ENCODE measurements at places on chromosomes 5 and 9. TPM values are rescaled to one million over a fixed set of nuclear protein-coding genes. Genes with fewer than 3 reads are reported as not detected.

DNA sequence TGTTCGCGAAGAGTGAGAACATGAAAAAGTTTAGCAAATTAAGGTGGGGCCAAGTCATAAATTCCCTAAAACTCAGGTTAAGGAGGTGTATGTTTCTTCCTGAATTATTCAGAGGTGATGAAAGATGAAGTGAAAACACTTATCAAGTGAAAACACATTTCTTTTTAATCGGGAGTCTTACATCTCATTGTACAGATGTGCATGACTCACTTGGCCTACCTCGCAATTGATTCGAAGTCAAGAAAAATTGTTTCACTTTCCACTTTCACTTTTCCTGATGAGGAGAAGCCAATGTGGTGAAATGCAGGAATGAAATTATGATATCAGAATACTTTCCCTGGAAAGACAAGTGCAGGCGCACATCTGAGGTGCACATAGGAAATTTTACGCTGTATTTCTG is 78.7 kb downstream of the SLC25A46 start:
- peak; percentile 40 for DNase-seq

GRCh38 chr5:138600446-138600845 is 25.2 kb upstream of the HSPA9 start:
- DNase-seq, result no peak

- no peak for DNase-seq
Observed at GRCh38 chr9:37998881-37999587, 70.0 kb downstream of the SHB start.

DNA sequence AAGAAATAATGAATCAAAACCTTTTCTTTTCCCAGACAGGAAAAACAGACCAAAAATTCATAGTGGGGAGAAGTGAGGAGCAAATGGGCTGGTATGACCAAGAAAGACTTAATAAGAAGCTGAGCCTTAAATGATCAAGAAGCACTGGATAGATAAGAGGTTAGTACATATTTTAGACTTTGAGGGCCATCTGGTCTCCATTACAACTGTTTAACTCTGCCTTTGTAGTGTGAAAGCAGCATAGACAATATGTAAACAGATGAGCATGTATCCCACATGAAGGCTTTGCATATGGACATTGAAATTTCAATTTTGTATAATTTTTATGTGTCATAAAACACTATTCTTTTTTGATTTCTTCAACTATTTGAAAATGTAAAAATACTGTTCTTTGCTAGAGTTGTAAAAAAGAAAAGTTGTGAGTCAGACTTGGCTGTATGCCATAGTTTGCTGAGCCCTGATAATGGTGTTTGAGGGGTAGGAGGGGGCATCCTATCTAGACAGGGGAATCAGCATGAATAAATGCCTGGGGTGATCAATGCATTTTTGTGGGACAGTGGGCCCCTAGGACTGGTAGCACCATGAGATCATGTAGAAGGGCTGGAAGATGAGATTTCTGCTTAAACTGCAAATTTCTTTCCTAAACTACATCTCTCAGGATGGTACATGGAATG is 91.8 kb upstream of the GPR151 start:
- no peak for DNase-seq

- no peak for DNase-seq
Observed at GRCh38 chr5:57072218-57072892, 101.5 kb upstream of the GPBP1 start.

- peak; percentile 91 for DNase-seq
Observed at GRCh38 chr5:73938280-73938937, 312.4 kb downstream of the ARHGEF28 start.

GRCh38 chr5:75281716-75282465 is 45.2 kb upstream of the ANKRD31 start:
- no peak for DNase-seq

DNA sequence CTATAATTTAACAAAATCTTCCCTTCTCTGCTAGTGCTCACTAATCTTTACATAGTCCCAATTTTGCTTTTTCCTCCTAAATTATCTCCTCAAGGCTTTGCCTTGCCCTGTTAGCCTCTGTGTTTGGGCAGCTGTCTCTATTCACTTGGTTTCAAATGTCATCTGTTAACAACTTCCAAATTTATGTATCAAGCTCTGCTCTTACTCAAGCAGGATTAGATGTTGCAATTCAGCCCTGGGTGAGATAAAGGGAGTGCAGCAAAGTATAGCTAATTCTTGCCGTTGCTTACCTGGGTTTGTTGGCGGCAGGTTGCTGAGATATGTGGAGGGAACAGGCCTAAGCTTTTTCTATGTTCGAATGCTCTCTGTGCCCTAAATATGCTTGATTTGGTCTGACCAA is 483.8 kb downstream of the DMAC1 start:
- no peak for DNase-seq

- no peak for DNase-seq
Observed at GRCh38 chr9:123478967-123479602, 123.1 kb downstream of the CRB2 start.

GRCh38 chr9:131835151-131835910 is 95.5 kb upstream of the RAPGEF1 start:
- peak; percentile 58 for DNase-seq

DNA sequence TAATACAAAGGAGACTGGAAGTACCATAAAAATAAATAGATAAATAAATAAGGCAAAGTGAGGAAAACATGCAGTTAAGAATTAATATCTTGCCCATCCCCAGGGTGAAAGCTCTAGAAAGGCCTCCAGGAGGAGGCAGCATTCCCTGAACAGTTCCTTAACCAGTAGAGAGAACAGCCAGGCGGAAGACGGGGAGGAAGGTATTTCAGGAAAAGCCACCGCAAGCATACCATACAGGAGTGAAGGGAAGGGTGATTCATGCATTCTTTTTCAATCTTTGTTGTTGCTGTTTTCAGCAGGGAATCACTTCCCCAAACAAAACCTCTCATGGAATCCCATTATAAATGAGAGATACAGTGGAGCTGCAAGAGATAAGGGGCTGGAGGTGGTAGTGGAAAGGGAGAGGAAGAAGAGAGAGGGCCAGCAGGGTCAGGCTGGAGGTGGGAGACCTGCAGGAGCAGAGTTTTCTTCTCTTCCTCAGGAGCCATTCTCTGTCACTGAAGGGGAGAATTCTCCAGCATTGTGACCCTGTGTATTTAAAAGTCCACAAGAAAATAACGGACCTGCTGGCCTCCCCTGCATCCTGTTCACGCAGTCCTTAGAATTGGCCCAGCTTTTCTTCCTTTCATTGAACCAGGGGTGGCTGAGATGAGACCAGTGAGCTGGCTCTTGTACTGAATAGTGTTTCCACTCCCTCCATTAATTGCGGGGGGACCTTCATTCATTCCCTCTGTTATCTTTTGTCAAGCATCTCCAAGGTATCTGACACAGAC is 255.9 kb downstream of the FAM114A2 start:
- DNase-seq, result no peak

DNA sequence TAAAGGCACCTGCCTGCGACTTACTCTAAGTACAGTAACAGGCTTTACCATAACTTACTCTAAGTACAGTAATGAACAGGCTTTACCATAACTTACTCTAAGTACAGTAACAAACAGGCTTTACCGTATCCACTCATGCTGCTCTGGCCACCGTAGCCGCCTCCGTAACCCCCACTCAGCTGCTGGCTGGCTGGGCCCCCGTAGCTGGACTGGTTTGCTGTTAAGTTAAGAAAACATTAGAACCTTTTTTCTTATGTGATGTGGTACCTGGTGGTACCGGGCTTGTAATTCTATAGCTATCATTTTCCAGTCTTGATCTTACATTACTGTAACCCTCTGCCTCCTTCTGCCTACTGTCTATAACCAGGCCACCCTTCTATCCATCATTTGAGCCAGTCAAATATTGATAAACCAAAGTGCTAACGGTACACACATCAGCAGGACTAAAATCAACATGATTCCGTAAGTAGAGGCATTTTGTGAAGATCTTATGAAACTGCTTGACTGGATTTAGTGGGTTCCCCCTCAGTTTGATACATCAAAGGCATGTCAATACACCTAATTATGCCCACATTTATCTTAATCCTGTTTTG is 7.4 kb downstream of the HNRNPH1 start:
- DNase-seq, result no peak

GRCh38 chr9:21611891-21612290 is 129.8 kb upstream of the IFNE start:
- DNase-seq, result no peak

DNA sequence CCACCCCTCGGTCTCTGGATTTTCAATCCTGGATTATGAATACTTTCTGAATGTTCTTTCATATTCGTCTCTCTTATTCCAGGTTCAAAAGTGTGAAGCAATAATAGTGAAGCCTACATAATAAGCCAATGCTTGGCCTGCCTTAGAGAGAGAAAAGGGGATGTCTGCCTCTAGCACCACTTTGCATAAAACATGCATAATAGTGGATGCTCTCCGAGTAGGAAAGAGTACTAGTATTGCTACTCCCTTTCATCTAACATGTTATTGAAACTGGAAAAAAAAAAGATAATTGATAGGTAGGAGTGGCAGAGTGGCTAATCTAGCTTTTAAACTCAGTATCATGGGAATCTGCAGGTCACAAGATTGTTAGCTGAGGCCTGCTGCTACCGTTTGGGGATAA is 158.1 kb downstream of the SPATA31D1 start:
- DNase-seq, result no peak

DNA sequence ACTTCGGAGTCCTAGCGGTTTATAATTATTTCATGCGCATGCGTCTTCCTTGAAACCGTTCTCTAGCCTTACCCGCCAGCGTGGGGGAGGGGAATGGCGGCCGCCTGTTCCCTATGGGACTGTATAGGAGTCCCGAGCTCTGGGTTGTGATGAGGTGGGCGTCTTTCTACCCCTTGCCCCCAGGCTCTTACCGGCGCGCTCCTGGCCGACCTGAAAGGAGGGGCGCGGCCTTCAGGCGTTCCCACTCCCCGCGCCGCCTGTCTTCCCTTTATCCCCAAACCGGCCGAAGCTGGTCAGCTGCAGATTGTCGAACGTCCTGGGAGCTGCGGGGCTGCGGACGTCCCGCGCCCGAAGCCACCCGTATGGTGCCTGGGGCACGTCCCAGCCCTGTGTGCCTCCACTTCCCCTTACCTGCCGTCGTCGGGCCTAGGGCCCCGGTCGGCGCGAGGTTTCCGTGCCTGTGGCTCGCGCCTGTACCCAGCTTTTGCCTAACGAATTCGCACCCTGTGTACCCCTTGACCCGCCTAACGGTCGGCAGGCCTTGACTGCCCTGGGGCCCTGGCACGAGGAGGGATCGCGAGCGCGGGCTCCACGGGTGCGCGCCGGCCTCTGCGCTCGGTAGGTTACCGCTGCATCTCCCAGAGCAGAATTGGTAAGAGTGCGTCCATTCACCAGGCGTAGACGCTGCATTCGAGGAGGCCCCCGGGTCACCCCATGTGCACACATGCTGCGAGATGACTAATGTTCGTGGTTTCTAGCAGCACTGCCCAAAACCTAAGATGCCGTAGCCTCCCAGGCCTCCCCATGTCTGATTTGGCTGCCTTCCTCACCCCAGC is 653 bp upstream of the HNRNPH1 start:
- DNase-seq, result peak; percentile 33

DNA sequence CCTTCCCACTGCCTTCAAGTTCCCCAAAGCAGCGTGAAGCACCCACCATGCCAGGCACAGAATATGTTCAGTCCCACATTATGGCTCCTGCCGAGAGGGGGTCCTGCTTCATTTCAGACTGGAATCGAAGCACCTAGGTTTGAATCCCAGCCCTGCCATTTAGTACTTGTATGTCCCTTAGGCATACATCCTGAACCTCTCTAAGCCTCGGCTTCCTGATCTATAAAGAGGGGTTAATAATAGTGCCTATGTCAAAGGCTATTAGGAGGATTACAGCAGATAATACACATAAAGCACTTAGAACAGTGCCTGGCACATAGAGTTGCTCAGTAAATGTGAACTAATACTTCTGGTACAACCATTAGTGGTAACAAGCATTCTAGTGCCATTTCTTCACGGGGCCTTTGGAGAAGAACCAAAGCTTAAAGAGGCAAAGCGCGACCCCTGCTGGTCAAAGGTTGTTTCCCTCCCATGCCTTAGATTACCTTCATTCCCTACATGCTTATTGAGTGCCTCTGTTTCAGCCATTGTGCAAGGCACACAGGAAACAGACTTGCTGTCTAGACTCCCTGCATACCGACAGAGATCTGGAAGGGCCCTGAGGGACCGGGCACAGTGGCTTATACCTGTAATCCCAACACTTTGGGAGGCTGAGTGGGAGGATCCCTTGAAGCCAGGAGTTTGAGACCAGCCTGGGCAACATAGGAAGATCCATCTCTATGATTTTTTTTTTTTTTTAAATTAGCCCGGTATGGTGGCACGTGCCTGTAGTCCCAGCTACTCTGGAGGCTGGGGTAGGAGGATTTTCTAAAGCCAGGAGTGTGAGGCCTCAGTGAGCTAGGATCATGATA is 98.3 kb downstream of the PPARGC1B start:
- peak; percentile 89 for DNase-seq

DNA sequence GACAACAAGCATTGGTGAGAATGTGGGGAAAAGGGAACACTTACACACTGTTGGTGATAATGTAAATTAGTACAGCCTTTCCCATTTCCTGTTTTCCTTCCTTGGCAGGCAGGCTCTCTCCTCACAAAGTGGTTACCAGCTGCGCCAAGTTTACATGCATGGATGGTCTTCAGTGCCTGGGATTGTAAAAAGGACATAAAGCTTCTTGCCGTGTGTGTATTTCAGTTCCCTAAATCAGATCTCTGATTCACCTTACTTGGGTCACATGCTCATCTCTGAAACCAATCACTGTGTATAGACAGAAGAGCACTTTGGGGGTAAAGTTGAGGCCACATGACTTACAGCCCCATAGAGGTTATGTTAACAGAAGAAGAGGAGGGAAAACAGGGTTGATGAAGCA is 92.8 kb downstream of the CAVIN4 start:
- DNase-seq, result no peak

DNA sequence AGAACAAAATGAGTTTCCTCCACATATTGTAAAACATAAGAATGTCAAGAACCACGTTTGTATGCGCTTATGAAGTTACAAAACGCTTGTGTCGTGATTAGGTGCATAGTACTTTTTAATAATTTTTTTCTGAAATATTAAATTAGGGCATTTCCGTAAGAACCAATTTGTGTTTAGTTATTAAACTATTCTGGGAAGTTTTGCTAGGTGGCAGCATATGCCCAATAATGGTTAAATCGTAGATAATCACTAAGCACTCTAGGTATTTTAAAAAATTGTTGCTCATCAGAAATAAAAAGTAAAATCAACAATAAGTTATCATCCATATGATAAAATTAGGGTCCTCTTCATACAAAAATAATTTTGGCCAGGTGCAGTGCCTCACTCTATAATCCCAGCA is 5.4 kb downstream of the SRFBP1 start:
- peak; percentile 30 for DNase-seq

The HIGD2A gene
- 168 TPM for polyA plus RNA-seq

The SLC34A1 gene
- polyA plus RNA-seq, result 0.08 TPM

The FAXDC2 gene
- 14.1 TPM for polyA plus RNA-seq

The GABRG2 gene
- polyA plus RNA-seq, result not detected

The TNFSF15 gene
- 0.11 TPM for polyA plus RNA-seq

The MYO10 gene
- polyA plus RNA-seq, result 28.5 TPM

The PDLIM4 gene
- polyA plus RNA-seq, result 52.8 TPM

The CCNI2 gene
- polyA plus RNA-seq, result 0.42 TPM
